ENCODE measurements at places on chromosomes 6 and 20.

DNA sequence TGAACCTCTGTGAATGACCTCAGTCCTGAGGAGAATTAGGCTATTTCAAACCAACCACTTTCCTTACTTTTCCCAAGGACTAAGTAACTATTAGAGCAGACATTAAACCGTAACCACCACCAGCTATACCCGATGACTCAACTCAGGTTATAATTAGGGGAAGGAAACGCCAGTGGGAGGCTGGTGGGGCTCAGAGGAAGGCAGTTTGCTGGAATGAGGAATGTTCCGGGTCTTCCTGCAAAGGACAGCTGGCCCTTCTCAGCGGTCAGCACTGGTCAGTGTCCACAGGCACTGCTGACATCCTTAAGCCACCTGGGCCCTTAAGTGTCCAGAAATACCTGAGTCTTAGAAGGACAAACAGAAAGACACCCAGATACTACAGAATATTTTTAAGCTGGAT lies 515.2 kb downstream of the MAFB start:
- no peak for DNase-seq

DNA sequence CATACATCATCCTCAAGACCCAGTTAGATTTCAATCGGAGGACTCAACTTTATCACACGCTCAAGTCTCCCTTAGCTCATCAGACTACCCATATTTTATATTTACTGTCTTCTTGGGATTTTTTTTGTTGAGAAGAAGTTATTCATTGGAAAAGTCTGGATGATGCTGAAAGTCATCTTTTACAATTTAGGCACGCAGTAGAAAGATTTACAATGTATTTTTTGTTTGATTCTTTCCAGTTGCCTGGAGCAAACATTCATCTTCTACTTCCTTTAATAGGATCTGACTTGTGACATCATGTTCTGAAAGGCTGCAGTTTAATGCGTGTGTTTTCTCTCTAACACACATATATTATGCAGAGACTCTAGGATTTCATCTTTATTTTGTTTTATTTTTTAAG lies 235.7 kb downstream of the DOK5 start:
- no peak for DNase-seq

- no peak for DNase-seq
These were observed 18.1 kb upstream of the NOX3 start for GRCh38 chr6:155473741-155474140.

DNA sequence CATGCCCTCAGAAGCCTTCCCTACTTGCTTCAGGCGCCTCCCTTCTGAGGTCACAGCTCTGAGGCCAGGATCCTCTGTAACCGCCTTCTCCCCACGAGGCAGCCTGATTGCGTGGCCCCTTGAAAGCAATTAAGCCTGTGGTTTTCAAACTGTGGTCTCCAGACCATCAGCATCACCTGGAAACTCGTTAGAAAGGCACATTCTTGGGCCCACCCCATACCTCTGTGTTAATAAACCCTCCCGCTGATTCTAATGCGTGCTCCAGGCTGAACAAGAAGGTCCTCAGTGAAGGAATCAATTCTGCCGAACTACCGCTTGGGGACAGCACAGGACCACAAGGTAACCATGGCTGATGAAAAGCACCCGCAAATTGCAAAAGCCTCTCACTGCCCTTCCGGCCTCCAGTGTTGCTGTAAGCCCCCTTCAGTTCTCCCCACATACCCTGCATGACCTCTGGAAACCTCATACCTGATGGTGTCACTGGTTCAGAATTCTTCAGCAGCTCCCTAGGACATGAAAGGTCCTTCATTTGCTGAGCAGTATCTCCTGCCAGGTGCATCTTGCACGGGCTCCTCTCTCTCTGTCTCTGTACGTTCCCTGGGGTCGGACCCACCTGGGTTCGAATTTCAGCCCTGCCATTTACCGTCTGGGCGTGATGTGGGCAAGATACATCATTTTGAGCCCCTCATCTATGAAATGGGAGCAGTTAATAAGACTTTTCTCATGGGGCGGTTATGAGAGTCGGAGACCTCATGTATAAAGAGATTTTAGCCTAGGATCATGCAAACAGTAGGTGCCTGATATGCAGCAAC lies 93.3 kb upstream of the RNF24 start:
- DNase-seq: peak; percentile 81

DNA sequence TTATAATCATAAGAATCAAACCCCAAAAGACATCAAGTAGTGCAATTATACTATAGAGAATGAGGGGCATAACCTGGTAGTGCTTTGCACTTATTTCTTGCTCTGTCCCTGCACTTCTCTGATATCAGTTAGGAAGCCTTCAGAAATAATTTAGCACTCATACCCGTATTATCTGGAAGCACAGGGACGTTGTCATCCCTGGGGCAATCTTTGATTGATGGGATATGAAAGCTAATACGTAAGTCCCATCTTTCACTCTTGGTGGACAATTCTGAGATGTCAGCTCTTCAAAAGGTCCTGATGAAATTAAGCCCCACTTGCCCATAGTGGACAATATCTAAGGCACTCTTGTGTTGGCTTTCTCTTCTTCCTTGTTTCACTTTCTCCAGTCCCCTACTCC lies 144.9 kb downstream of the HACE1 start:
- no peak for DNase-seq

DNA sequence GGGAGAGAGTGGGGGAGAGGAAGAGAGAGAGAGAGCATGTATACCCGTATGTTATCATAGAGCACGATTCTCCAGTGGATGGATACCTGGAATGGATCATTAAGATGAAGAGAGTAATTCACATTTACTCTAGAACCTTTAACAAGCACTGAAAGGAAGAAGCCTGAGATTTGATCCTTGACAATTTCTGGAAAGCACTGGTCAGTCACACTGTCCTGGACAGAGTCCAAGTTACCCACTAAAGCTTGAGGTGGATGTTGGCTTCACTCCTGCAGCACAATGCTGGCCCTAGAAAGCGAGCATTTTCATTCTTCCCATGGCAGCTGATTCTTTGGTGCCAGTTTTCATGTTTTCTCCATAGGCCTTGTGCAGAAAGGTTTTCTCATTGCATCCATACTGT lies 25.6 kb downstream of the NFYA start:
- DNase-seq: no peak
